ENCODE measurements at places on chromosomes 5 and 9. TPM values are rescaled to one million over a fixed set of nuclear protein-coding genes. Genes with fewer than 3 reads are reported as not detected.

The PCDHA4 gene
- not detected for total RNA-seq

The IPPK gene
- 14.0 TPM for total RNA-seq

The AKNA gene
- total RNA-seq, result 165 TPM

DNA sequence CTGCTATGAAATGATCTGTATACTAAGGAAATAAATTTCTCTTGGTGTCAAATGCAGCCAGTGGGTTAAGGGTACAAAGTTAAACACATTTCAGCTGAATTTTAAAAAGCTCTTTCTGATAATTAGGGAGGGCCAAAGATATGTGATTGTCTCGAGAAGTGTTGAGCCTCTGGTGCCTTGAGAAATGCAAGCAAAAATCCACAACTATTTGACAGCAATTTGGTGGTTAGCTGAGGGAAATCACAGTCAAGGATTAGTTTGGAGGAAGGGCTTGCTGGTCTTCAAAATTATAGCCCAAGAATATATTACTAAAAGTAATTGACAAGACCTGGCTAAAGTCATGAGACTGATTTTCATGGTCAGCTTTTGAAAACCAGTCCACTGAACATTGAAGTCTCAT lies 255.7 kb upstream of the PPP1R2B start:
- no peak for DNase-seq

DNA sequence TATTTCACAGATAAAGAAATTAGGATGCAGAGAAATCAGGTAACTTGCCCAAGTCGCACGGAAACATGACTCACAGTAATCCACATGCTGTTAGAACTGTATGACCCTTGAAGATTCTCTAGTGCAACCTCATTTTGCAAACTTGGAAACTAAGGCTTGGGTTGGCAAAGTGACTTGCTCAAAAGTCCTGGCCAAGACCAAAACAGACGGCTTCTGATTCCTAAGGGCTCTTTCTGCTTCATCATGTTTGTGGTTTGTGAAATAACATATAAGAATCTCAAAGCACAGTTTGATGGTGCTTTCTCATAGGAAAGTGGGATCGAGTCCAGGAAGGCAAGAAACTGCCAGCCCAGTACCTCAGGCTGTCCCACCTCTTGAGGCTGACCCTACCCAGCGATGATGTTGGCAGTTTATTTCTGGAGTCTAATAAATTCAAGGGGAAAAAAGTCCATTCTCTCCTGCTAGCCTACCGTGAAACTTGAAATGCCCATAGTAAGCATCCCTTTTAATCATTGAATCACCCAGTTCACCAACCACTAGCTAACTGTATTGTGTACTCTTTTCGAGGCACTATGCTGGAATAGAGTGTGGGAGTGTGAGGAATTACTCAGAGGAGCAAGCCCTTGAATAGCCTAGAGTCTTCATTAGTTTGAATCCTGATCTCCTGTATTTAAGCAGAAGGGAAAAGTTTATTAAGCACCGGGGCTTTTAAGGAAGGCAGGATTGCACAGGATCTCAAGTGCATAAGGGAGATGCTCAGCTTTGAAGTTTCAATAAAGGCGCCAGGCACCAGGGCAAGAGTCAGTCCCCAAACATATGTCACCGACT lies 14.1 kb downstream of the CAPSL start:
- no peak for DNase-seq

DNA sequence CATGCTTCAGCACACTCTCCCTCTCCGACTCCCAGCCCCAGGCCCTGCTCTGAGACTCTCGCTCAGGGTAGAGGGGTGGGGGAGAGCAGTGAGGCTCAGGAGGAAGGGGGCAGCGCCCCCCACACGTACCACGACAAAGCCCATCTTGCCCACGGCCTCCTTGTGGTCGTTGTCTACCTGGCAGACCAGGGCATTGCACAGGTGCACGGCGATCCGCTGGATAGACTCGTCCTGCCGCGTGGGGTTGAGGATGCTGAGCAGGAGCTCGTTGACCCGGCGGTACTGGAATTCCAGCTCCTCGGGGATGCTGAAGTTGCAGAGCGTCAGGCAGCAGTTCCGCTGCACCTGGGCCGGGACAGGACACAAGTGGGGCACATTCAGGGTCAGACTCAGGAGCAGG lies 18.5 kb upstream of the ZDHHC12 start:
- no peak for DNase-seq

GRCh38 chr5:174293006-174293405 lies 247.5 kb downstream of the NSG2 start:
- no peak for DNase-seq

DNA sequence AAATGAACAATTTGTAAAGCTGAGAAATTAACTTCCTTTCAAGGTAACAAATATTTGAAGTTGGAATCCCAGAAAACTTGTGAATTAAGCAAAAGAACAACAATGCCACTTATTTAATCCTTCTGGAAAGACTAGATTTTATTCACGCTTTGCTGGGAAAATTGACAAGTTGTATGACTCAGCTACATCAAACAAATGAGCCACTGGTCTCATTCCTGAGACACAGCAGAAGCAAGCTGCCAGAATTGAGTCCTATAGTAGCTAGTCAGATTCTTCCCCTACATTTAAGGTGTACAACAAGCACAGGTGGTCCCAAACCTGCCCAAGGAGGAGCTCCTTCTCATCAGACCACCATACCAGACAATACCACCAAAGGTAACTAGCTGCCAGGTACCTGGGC lies 280.7 kb downstream of the SPOCK1 start:
- no peak for DNase-seq

GRCh38 chr5:108867656-108868055 lies 120.0 kb downstream of the FER start:
- no peak for DNase-seq

- no peak for DNase-seq
These were observed 379.8 kb downstream of the TRIM36 start for GRCh38 chr5:114789773-114790402.

DNA sequence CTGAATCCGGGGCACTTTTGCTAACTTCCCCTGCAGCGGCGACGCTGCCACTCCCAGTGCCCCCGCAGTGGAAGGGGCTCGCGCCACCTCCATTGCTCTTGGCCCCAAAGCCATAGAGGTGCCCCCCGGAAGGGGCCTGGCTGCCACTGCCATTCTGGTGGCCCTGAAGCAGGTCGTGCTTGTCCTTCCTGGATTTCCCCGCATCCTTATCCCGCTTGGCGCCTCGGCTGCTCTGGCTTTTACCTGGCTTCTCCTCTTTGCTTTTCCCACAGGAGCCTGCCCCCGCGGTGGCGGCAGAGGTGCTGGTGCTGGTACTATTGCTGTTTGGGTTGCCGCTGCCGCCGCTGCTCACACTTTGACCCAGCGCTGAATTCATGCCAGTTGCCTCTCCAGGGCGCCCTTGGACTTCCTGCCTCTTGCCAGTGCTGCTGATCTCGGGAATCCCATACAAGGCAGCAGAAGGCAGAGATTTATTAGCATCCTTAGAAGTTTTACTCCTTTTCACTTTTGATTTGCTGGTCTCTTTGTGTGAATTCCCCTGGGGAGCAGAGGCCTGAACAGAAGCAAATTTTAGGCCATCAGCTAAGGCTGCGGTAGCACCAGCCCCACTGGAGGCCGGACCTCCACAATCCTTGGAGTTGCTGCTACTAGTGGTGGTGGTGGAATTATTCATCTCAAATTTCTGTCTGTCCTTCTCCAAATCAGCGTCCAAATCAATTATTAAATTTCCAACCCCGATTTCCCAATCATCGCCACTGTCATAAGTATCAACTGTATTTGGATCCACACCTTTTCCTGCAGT lies 2.1 kb downstream of the ZNF608 start:
- no peak for DNase-seq

Measured in activated naive CD4-positive, alpha-beta T cell treated with anti-CD3 and anti-CD28 coated beads, Interleukin-2, amount 50 U/mL, for 72 hours (primary cell).